Kidney capillary endothelial cell (primary cell): ENCODE measurements at places on chromosomes 5 and 9.

GRCh38 chr5:116448870-116449427 is 125.7 kb downstream of the SEMA6A start:
- no peak for DNase-seq

DNA sequence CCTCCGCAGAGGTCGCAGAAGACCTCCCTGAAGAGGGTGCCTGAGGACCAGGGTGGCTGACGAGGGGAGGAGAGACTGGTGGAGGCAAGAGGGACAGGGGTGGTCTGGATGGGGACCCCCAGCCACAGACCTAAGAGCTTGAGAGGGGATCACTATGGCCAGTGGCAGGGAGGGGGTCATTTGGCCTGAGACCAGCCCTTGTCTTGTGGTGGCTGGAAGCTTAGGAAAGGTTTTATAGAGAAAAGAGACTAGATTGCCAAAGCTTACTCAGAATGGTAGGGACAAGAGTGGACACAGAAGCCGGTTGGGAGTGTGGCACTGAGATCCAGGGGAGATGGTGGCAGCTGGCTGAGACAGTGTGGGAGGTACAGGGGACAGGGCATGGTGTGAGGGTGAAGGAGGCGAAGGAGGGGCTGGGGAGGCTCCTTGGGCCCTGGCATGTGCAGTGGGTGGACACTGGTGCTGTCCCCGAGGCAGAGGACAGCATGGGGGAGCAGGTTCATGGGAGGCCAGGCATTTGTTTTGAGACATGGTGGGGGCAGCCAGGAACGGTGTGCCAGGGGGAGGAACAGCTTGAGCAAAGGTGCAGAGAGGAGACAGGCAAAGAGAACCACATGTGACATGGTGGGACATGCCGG is 123.0 kb downstream of the C9orf50 start:
- no peak for DNase-seq

DNA sequence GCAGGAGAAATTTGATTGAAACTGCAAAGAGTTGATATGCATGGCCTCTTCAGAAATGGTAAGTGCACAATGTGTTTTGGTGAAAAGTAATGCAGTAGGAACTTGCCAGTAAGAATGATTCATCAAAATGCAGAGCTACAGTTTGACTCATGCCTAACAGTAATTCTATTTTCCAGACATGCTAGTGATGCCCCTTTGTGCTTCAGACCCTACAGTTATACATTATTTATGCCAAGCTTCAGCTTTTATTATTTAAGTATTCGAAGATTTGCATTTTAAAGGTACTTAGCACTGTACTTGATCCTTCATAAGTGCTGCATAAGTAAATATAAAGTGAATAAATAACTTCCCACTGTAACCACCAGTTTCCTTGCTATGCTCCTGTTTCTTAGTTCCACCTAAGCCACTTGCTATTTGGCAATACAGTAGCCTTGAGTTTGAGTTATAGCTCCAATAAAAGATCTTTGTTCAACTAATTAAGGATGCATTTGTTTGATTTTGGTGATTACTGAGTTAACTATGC is 3.6 kb upstream of the SPATA31E1 start:
- DNase-seq = no peak

DNA sequence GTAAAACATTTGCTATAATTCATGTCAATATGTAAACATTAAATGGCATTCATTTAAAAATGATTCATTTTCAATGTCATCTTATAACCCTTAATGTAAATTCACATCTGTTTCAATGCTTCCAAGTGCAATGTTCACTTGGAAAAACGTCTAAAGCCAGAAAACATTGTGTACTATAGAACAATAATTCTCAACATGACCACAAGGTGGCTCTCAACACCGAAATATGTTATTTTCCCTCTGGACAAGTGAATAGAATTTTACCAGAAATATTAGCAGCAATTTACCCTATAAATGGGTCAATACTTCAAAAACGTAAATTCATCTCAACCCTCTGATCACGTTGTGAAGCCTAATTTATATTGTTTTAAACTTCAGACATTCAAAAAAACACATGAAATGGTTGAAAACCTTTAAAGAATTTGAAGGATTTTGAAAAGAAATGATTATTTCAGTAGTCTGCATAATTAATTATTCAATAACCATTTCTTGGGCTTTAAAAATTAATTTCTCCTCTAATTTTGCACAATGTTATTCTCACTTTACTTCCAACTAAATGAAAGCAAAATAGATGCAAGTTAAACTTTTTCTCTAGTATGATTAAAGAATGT is 11.0 kb downstream of the CDH10 start:
- peak; percentile 50 for DNase-seq

DNA sequence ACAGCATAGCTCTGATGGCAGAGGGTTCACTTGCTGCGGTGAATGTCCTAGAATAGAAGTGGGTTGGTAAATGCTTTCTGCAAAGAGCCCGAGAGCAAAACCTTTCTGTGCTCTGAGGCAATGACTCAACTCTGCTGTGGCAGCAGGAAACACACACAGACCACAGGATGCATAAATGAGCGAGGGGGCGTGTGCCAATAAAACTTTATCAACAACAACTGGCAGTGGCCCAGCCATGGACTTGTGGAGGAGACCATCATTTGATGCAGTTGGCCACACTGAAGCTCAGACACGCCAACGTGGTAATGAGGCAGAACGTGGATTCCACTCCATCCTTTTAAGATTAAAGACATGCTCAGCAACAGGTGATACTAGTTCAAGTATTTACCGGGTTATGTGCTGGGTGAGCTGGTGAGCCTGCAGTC is 6.8 kb downstream of the MRPL36 start:
- peak; percentile 86 for DNase-seq

DNA sequence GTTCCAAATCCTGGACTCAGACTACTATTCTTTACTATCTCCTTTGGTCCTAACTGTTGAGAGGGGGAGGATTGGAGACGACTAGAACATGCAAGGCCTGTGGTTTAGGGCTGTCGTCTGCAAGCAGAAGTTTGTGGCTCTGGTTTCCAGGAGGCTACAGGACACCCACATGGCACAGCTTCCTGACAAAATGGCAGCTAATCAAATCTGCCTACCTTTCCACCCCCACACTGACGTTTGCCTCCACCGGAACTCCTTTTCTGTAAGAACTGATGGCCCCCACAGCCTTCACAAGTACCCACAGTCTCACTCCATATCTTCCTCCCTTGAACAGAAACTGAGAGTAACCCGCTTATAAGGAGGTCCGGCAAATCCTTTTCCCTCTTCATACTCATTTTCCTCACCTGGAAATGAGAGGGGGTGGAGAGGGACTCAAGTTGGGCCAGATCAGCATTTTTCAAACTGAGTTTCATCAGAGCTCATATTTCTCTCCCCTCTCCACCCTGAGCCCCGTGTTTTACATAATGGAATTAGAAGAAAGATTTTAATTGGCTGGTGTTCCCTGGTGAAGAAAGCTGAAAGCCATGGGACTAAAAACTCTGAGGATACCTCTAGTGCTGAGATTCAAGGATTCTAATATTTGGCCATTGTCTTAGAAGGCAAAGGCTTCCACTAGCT is 5.2 kb downstream of the SLC31A2 start:
- no peak for DNase-seq

GRCh38 chr9:114723931-114724330 is 41.9 kb upstream of the TEX48 start:
- DNase-seq = no peak

DNA sequence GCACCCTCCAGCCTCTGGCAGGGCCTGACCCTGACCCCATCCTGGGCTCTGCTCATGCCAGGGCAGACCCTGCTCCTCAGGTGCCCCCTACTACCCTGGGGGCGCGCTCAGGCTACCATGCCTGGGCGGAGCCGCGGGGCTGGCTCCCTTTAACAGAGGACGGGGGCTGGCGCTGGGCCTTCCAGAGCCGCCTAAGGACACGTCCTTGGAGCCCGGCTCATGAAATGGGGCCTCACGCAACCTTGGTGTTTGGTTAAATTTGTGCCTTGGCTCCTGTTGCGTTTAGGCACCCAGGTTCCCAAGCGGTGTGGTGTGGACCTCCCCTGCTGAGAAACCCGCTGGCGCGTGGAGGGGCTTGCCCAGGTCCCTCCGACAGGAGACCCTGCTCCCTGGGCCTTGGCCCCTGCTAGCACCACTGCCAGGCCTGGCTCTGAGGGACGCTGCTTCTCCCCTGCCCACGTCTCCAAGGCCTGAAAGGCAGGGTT is 3.4 kb upstream of the EHMT1 start:
- DNase-seq = no peak

GRCh38 chr5:151937851-151938250 is 13.2 kb upstream of the GLRA1 start:
- DNase-seq = no peak

- DNase-seq = peak; percentile 28
These were observed 120.0 kb upstream of the ACOT12 start for GRCh38 chr5:81513982-81514381.

GRCh38 chr9:133207540-133208170 is 1.4 kb downstream of the OBP2B start:
- DNase-seq = no peak

DNA sequence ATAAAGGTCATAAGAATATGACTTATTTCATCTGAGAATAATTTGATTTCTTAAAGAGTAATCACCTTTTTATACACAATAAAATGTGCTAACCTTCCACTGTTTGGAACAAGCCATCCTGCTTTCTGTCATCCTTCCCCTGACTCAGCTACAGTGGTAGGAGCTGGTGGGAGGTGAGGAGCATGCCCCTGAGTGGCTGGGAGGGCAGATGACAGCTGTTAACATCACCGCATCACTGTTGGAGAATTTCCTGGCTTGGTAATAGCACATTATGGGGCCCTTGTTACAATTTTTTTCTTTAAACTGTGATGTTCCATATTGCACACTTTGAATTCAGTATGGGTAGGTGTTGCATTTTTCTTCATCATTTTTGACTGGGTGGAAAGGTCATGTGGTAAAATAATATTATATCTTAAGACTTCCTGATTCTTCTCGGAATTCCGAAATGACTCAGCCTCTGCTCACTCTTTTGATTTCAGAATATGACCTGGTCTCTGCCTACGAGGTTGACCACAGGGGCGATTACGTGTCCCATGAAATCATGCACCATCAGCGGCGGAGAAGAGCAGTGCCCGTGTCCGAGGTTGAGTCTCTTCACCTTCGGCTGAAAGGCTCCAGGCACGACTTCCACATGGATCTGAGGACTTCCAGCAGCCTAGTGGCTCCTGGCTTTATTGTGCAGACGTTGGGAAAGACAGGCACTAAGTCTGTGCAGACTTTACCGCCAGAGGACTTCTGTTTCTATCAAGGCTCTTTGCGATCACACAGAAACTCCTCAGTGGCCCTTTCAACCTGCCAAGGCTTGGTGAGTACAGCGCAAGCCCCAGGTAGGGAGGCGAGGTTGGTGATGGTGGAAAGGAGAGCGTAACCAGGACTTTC is 5.8 kb downstream of the ADAMTS16 start:
- no peak for DNase-seq

GRCh38 chr9:107127608-107128007 is 155.5 kb upstream of the RAD23B start:
- no peak for DNase-seq

DNA sequence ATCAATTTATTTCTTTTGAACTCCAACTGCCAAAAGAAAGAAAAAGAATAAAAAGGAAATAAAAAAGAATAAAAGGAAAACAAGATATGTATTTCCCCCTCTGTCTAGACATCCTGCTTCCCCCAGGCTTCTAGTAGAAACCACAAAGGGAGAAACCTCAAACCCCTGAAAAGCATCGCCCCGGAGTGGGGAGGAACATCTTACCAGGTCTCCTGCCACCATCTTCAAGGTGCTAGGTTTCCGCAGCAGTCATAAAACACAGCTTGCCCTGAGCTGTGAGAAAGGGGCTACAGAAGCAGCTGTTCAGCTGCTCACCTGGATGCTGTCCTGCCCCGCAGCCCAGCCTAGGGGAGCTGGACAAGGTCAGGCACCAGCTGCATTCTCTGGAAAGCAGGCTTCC is 487.7 kb downstream of the GADD45G start:
- DNase-seq = no peak

GRCh38 chr9:38343552-38343951 is 49.0 kb upstream of the ALDH1B1 start:
- DNase-seq = no peak

GRCh38 chr9:123455187-123455586 is 99.2 kb downstream of the CRB2 start:
- no peak for DNase-seq

DNA sequence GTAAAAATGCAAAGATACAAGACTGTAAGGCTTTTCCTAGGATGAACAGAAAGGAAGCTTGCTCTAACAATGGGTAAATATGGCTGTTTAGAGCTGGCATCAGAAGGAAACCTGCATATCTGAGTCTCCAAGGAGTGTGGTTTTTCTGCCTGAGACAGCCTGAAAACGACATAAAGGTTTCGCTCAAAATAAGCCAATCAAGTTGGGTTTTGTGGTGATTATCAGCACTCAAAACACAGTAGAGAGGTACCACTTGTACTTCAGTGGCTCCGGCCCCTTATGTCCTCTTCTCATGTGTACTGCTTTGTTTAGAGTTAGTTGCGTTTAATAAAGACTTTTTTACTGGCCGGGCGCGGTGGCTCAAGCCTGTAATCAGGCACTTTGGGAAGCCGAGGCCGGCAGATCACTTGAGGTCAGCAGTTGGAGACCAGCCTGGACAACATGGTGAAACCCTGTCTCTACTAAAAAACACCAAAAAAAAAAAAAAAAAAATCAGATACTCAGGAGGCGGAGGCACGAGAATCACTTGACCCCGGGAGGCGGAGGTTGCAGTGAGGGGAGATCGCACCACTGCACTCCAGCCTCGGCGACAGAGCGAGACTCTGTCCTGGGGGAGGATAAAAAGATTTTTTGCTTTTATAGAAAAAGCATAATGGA is 39.4 kb downstream of the KLF9 start:
- DNase-seq = no peak

GRCh38 chr9:110821064-110821463 is 152.5 kb downstream of the MUSK start:
- DNase-seq = no peak

DNA sequence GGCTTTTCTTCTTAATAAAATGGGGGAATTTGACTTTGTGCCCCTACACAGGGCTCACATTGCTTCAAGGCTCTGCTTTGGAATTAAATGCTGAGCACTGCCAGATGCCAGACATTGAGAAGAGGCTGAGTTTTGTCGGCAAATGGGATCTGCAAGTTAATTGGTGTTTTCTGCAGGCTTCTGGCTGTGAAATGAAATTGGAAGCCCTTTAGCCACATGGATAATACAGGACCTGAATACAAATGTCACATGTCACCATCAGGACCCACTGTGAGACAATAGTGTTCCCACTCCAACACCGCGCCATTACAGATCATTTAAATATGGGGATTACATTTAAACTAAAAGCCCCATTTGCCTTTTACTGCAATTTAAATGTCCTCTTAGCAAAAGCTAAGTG is 164.4 kb downstream of the ZSWIM6 start:
- no peak for DNase-seq

DNA sequence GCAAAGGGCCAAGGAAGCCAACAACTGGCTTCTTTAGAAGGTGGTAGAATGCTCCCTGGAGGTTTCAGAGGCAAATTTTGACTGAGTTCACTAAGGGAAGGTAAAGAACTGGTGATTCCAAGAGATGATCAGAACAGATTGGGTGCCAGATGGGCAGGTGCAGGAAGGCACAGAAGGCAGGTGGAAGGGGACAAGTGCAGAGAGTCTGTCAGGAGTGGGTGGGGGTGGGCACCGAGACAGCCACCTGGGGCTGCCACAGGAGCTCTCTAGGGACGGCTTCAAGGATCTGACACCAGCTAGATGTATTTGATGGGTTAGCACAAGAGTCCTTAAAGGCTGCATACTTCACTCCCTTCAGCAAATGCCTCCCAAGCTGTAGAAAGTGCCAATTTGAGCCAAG is 207.3 kb downstream of the PTTG1 start:
- DNase-seq = no peak

- DNase-seq = no peak
These were observed 545.9 kb upstream of the RIOK2 start for GRCh38 chr5:97728920-97729319.
